ENCODE measurements at places on chromosomes 7 and 10. TPM values are rescaled to one million over a fixed set of nuclear protein-coding genes. Genes with fewer than 3 reads are reported as not detected.

DNA sequence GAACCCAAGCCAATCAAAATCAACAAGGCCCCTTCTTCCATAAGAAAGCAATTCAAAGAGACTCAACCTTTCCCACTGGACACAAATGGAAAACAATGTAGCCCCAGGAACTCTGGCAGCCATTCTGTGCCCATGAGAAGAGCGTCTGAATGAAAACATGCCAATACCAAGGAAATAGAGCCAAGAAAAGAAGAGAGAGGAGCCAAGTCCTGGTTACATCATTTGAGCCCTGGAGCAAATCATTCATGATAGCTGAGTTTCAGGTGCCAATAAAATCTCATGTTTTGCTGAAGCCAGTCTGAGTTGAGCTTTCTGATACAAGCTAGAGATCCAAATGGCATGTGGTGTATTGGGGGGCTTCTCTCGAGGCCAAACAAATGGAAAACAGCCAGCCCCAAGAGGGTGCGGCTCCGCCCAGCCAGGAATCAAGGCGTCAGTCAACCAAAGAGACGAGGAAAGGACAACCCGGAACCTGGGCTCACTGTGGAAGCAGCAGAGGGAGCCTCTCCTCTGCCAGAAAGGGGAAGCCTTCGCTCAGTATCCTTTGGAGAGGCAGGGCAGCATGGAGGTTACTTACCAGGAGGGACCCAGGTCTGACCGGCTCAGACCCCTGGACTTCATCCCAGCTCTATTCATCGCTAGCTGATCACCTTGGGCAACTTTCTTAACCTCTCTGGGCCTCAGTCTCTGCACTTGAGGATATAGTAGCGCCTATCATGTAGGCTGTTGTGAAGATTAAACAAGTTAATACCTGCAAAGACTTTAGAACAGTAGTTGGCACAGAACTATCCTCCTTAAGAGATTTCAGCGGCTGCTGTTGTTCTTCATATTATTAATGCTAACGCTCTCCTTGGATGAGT, 61.8 kb downstream of the OAT start:
- H3K27ac ChIP-seq = no peak overlapping the region
- H3K4me1 ChIP-seq = no peaks in the 10 kb centered on the region

DNA sequence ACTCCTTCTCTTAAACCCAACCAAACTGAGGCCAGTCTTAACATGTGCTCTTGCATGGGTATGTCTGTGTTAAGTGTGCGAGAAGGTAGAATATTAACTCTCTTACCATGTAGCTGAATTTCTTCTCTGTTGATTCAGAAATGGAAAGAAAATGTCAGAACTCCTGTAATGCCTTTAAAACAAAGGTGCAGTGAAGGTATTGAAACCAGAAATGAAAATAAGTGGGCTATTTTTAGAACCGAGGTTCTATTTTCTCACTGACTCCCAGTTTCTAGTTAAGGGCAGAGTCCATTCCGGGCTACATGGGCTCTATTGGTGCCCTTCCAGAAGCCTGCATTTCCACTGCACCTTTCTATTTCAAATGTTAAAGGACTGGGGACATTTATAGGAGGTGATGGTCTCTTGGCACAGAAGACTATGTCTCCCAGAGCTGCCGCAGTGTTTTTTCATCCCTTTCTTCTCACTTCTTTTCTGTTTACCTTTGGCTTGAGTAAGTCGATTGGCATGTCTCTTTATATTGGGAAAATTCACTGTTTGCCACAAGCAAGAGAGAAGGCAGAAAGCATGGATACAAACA, 174.9 kb downstream of the LRMDA start:
- H3K27me3 ChIP-seq = peaks cover 33% of the 10 kb centered on the region
- DNase-seq = no peak
- H3K4me3 ChIP-seq = no peak overlapping the region

The TDRD1 gene
- total RNA-seq = not detected

The CEP41 gene
- 8.1 TPM for total RNA-seq

The CXCL12 gene
- 364 TPM for total RNA-seq

GRCh38 chr10:52668024-52668423, 104.6 kb downstream of the MBL2 start:
- peak; percentile 70 for DNase-seq
- no peaks in the 10 kb centered on the region for H3K27me3 ChIP-seq
- H3K36me3 ChIP-seq = no peaks in the 10 kb centered on the region
- peaks cover 6% of the 10 kb centered on the region for H3K4me1 ChIP-seq

The ZFAND4 gene
- 8.1 TPM for total RNA-seq

Data from GM23248 (cell line).